ENCODE measurements at places on chromosomes 5 and 9.

GRCh38 chr5:35237580-35238376, 7.5 kb upstream of the PRLR start:
- DNase-seq = no peak

DNA sequence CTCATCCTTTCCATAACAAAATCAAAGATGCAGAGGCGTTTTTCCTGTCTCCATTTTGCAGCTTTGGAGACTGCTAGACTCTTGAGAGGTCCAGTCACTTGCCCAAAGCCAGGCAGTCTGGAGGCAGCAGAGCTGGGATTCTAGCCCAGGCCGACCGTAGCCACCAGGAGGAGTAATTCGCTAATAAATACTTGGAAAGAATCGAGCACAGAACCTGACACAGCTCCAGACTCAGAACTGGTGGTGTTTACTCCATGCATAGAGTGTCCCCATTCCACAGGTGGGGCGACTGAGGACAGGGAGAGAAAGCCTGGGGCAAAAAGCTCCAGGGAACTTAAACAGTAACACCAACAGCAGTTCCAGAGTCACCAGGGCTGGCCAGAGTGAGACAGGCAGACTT, 10.7 kb upstream of the CERCAM start:
- DNase-seq = no peak

DNA sequence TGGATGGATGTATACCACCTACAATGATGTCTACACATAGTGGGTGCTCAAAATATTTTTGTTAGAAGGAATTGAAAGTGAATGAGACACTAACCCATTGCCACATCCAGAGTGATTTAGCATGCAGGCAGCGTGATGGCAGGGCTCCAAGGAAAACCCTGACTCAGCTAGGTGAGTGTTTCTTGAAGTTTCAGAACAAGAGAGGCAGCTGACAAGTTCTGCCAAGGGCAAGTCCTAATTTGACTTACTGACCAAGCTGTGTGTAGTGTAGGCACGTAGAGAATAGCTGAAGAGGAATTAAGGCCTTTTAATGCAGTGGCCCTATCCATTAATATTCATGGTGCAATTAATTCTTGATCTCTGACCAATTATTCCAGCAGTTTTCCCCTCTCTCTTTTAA, 107.8 kb upstream of the ATP10B start:
- no peak for DNase-seq

GRCh38 chr5:72494623-72495124, 12.5 kb downstream of the ZNF366 start:
- no peak for DNase-seq

DNA sequence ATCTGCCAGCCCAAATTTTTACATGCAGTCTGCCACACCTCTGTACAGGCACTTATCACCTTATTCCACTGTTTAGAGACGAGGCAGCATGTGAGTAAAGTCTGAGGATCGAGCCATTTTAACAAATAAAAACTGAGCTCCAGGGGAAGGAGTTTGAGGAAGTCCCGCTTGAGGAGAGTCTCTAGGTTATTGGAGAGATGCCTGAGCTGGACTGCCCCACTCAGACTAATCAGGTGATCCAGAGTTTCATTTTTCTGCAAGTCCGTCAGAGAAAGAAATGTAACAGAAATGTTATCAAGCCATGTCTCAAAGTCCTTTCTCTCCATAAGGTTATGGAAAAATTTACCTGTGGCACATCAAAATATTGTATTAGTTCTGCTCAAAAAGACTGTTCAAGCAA, 5.3 kb downstream of the FBXW2 start:
- DNase-seq = no peak

GRCh38 chr5:155605920-155606319, 592.4 kb downstream of the KIF4B start:
- no peak for DNase-seq

DNA sequence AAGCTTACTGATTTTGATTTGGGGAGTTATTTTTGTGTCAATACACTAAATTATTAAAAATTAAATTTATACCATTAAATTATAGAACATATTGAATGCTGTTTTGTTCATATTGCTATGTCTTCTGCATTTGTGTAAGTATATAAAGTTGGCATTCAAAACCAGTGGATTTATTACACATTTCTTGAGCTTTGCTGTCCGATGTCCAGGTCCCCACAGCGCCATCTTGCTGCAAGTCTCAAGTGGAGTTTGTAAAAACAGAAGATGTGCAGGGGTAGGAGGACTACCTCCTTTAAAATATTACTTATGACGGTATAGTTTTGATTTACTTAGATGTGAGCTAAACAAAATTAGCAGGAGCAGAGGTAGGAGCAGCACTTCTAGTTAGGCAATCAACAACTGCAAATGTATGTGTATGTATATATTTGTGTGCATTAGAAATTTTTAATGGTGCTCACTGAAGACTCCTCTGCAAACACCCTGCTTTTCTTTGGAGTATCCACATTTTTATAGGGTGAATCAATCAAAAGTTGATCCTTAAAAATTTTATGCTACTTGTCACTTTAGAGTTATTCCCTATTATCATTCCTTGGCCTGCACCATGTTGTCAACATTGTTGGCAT, 37.4 kb downstream of the CPEB4 start:
- DNase-seq = peak; percentile 34

DNA sequence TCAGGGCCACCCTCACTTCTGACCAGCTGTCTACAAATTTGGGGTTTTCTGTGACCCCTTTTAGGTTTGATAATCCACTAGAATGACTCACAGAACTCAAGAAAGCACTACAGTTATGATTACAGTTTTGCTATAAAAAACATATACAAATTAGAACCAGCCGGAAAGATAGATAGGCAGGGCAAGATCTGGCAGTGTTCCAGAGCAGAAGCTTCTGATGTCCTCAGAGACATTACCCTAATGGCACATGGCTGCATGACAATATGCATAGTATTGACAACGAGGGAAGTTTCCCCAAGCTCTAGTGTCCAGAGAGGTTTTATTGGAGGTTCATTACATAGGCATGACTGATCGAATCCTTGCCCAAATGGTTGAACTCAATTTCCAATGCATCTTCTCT, 158.1 kb downstream of the RAB3C start:
- DNase-seq = no peak

GRCh38 chr5:74966141-74967026, 86.0 kb downstream of the GCNT4 start:
- DNase-seq = no peak

GRCh38 chr9:136326761-136327303, 507 bp upstream of the GPSM1 start:
- DNase-seq = no peak

DNA sequence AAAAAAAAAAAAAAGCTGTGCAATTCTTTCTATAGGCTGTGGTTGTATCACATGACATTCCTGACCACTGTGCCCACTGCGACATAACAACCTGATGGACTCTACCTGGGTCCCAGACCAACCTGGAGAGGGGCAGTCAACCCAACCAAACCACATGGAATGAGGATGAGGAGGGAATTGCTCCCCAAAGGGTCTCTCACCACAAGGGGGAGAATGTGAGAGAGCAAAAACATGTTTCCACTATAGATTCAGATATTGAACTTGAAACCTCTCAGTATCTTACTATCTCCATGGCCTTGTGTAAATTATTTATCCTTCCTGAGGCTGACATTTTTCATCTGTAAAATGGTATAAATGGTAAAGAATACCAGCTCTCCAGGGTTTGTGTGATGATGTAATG, 66.9 kb upstream of the SV2C start:
- no peak for DNase-seq

GRCh38 chr5:56717253-56717987, 97.9 kb upstream of the MAP3K1 start:
- DNase-seq = no peak

DNA sequence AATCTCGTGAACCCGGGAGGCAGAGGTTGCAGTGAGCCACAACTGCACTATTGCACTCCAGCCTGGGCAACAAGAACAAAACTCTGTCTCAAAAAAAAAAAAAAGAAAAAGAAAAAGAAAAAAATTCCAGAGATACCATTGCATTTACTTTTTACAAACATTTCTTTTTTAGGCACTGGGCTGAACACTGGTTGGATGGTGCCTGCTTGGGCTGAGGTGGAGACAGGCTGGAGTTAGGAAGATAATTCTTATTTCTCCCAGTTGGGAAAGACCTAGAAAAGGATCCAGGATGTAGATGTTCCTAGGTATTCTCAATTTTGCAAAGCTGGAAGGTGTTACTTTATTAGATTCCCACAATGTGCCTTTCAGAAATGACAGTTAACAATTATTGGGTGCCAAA, 49.9 kb upstream of the JMY start:
- DNase-seq = no peak

DNA sequence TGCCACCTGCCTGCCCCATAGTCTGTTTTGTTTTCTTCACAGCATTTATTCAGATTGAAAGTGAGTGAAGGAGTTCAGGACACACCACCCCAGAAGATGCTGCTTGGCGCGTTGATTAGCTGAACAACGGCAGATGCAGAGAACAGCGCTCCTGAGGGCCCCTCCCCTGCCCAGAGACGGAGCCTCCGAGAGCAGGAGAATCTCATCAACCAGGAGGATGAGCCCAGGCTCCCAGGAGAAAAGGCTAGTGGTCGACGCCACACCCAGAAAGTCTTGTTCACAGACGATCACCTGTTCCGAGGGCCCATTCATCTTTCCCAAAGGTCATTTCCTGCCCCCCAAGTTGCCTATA, 180.4 kb upstream of the PPP1R26 start:
- DNase-seq = no peak

- DNase-seq = no peak
These were observed 548.8 kb upstream of the CDH18 start for GRCh38 chr5:20536813-20537212.

DNA sequence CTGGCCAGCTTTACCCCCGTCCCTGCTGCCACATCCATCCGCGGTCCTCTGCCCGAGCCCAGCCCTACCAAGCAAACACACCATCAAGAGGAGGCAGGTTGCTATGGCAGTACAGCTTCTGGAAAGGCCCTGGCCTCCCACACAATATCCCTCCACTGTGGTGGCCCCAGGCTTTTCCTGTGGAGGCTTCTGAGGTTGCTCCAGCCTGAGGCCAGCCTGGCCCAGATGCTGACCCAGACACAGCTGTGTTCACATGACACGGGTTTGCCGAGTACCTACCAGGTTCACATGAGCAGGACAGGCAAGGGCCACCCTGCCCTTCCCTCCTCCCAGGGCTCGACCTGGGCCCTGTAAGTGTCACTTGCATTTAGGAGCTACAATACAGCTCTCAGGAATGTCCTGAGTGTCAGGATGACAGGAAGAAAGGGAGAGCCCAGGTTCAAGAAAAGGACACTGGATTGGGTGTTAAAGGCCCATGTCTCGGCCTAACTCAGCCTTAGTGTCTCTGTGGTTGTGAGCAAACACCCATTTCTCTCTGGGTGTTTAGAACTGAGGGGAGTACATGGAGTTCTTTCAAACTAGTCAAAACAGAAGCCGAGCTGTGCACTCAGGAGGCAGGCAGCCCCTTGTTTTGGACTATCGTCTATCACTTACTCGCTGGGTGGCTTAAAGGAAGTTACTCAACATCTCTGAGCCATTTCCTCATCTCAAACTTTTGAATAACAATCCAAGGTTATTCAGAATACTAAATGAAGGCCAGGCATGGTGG, 40.2 kb downstream of the NAIF1 start:
- DNase-seq = peak; percentile 38

GRCh38 chr5:12323637-12324229, 419.5 kb upstream of the CTNND2 start:
- no peak for DNase-seq

DNA sequence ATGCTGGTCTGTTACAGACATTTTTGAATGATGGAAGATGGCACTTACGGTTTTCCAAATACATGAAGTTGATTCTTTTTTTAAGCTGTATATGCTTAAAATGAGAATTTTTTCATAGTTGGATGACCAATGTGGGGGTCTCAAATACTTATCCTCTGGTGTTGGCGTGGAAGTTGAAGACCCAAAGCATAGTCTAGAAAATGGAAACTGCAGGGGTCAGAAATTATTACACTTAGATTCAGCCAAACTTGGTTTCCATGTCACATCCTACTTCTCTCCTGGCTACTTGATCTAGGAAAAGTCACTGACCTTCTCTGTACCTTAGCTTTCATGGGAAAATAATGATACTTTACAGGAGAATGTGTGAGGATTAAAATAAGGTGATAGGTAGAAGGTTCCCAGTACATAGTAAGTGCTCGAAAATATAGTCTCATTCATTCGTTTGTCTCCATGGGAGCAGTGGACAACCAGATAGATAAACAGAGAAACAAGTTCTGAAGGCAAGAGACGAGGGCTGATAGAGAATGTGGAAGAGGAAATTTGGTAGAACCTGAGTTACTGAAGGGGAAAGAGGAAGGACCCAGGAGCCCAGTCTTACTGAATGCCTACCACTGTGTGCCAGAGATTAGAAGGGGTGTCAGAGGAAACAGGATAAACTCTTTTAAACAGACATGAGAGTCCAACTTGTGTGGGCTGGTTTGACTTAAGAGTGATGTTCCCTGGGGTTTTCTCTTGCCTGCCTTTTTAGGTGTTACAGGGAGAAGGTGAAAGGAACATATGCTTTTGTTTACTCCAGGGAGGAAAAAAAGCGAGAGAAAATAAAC, 560.3 kb upstream of the KLF4 start:
- DNase-seq = no peak

GRCh38 chr9:114678795-114679194, 3.2 kb downstream of the TEX48 start:
- no peak for DNase-seq

GRCh38 chr5:106522296-106522695, 1148.4 kb downstream of the EFNA5 start:
- no peak for DNase-seq

GRCh38 chr5:5317976-5318375, 104.5 kb upstream of the ICE1 start:
- no peak for DNase-seq

DNA sequence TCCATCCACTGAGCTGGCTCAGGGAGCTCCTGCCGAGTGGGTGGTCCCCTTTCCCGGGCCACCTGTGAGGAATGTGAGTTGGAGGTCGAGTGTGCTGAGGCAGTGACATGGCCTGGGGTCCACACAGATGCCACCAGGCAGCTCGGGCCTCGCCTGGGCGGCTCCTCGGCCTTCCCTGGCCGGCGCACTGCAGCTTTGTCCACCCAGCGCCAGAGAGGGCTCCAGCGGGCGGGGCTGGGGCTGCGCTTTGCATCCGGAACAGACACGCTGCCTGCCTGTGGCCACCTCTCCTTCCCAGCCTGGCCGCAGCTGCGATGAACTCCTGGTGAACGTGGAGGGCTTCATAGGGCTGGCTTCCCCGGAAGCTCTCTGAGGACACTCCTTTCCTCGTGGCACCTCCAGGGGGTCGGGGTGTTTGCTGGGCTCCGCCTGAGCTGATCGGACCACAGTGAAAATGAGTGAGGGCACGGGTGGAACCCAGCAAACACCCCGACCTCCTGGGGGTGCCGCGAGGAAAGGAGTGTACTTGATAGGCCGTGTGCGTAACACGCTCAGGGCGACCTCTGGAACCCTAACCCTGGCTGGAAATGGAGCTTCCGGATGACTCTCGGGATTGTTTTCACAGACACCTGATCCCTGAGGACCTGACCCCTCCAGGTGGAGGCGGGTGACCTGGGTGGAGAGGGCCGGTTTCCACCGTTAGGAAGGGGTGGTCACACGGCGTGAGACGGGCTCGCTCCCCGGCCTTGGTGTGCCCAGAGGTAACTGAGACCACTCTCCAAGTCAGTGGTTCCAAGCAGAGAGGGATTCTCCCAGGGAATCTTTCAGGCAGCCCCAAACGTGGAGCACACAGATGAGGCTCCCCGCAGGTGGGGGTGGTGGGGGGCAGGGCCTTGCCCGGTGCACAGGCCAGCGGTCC, 31.8 kb upstream of the RXRA start:
- no peak for DNase-seq

Data from activated CD4-positive, alpha-beta T cell treated with anti-CD3 and anti-CD28 coated beads for 4 hours (primary cell).